Urinary bladder (tissue), 4 donors: ENCODE measurements at places on chromosomes 16 and 17. TPM values are rescaled to one million over a fixed set of nuclear protein-coding genes. Genes with fewer than 3 reads are reported as not detected.

The SNRNP25 gene
- polyA plus RNA-seq, result 29.5 TPM

The NAGS gene
- polyA plus RNA-seq, result 2.1 TPM

The GPR179 gene
- 0.04 TPM for polyA plus RNA-seq

The KCNAB3 gene
- polyA plus RNA-seq, result 1.3 TPM

The KRT32 gene
- polyA plus RNA-seq, result not detected
